ENCODE measurements at places on chromosomes 12 and 14. TPM values are rescaled to one million over a fixed set of nuclear protein-coding genes. Genes with fewer than 3 reads are reported as not detected.

DNA sequence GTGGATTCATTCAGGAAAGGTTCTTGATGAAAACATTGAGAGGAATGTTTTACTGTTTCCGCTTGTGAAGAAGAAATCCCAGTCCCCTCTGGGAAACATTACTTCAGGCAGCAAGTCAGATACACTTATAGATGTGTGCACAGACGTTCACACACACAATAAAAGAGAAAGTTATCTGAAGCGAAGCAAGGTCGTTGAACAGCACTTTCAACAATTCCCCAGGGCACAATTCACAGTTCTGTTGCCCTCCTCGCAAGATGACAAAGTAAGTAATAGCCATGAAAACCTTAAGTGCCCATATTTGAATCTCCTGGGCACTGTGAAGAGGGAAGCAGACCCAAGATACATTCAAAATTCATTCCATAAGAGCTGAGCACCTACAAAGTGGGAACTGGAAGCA lies 156.6 kb upstream of the CAND1 start:
- no peak overlapping the region for H3K4me3 ChIP-seq
- H3K36me3 ChIP-seq, result no peaks in the 10 kb centered on the region
- no peaks in the 10 kb centered on the region for H3K27me3 ChIP-seq
- H3K27ac ChIP-seq, result no peak overlapping the region

DNA sequence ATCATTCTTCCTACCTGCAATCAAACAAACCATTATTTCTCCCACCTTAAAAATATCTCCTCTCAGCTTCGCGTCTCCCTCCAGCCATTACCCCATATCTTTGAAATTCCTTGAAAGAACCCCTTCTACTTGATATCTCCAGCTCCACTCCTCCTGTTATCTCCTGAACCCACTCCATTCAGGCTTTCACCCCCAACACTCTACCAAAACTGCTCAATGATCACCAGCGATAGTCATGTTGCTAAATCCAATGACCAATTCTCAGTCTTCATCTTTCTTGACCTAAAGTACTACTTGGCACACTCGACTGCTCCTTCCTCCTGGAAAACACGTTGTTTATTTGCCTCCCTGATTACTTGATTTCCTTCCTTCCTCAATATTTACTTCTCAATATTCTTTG lies 70.1 kb downstream of the DUSP16 start:
- H3K4me1 ChIP-seq, result no peaks in the 10 kb centered on the region
- H3K27me3 ChIP-seq, result no peaks in the 10 kb centered on the region
- H3K4me3 ChIP-seq, result no peak overlapping the region

GRCh38 chr12:106101803-106102202 lies 37.0 kb downstream of the NUAK1 start:
- peaks cover 8% of the 10 kb centered on the region for H3K4me1 ChIP-seq
- no peaks in the 10 kb centered on the region for H3K27me3 ChIP-seq
- DNase-seq, result no peak
- H3K27ac ChIP-seq, result no peak overlapping the region
- no peaks in the 10 kb centered on the region for H3K36me3 ChIP-seq

DNA sequence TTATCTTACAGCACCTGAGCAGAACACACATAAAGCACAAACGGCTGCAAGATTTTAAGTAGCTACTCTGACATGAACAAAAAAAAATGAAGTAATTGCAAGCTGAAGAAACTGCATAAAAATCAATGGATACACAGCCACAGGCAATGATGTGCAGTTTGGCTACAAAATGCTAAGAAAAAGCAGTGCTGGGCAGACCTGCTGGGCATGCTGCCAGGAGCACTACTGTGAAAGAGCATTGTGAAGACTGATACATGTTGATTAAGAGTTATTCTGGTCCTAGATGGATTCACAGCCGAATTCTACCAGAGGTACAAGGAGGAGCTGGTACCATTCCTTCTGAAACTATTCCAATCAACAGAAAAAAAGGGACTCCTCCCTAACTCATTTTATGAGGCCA lies 20.1 kb upstream of the RTN1 start:
- H3K4me1 ChIP-seq, result no peaks in the 10 kb centered on the region
- H3K4me3 ChIP-seq, result no peak overlapping the region
- H3K27me3 ChIP-seq, result no peaks in the 10 kb centered on the region
- no peak overlapping the region for H3K27ac ChIP-seq
- no peaks in the 10 kb centered on the region for H3K36me3 ChIP-seq

DNA sequence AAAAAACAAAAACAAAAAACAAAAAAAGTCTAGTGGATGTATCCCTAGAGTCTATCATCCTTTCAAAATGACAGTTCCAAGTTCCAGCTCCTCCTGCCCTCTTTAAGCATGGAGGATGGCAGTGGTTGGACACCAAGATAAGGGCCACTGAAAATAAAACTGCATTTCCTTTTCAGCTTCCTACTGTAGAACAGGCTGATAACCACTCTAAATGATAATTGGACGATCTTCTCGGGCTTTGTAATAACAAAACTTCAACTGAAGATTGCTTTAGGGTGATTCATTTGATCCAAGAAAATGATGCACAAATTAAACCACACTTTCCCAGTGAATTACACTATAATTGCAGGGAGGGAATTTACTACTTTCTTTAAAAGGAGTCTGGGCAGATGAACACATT lies 42.2 kb upstream of the CRACR2A start:
- H3K4me1 ChIP-seq, result no peaks in the 10 kb centered on the region
- H3K4me3 ChIP-seq, result no peak overlapping the region
- H3K36me3 ChIP-seq, result no peaks in the 10 kb centered on the region
- no peak overlapping the region for H3K27ac ChIP-seq

DNA sequence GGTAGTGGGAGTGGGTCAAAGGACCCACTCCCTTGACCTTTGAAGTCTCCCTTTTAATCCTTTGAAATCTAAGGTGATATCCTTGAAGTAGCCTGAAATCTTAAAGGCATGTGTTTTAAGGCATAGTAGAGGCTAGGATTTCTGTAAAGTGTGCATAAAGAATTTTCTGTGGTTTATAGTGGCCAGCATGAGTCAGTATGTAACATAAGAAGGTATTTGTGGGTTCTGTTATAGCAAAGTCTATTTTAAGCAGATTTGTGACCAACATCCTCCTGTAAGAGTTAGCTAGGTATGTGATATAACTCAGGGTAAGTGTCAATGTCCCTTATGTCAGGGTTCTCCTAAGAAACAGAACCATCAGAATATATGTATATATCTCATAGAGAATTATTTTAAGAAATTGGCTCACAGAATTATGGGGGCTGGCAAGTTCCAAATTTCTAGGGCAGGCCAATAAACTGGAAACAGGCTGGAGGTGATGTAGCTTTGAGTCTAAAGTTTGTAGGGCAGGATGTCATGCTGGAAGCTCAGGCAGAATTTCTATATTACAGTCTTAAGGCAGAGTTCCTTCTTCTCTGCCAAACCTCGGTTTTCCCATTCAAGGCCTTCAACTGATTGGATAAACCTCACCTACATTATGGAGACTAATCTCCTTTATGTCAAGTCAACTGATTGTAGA lies 18.7 kb upstream of the EPYC start:
- H3K27me3 ChIP-seq, result no peaks in the 10 kb centered on the region
- no peak for DNase-seq
- no peak overlapping the region for H3K4me3 ChIP-seq
- H3K36me3 ChIP-seq, result no peaks in the 10 kb centered on the region
- H3K27ac ChIP-seq, result no peak overlapping the region
- H3K4me1 ChIP-seq, result no peaks in the 10 kb centered on the region

DPF3 gene
- total RNA-seq, result 1.6 TPM

- H3K4me3 ChIP-seq, result no peak overlapping the region
- peaks cover 21% of the 10 kb centered on the region for H3K4me1 ChIP-seq
- no peak for DNase-seq
- H3K36me3 ChIP-seq, result no peaks in the 10 kb centered on the region
- H3K27ac ChIP-seq, result no peak overlapping the region
- H3K27me3 ChIP-seq, result no peaks in the 10 kb centered on the region
Observed at GRCh38 chr12:94258593-94258992, 110.2 kb downstream of the PLXNC1 start.

DNA sequence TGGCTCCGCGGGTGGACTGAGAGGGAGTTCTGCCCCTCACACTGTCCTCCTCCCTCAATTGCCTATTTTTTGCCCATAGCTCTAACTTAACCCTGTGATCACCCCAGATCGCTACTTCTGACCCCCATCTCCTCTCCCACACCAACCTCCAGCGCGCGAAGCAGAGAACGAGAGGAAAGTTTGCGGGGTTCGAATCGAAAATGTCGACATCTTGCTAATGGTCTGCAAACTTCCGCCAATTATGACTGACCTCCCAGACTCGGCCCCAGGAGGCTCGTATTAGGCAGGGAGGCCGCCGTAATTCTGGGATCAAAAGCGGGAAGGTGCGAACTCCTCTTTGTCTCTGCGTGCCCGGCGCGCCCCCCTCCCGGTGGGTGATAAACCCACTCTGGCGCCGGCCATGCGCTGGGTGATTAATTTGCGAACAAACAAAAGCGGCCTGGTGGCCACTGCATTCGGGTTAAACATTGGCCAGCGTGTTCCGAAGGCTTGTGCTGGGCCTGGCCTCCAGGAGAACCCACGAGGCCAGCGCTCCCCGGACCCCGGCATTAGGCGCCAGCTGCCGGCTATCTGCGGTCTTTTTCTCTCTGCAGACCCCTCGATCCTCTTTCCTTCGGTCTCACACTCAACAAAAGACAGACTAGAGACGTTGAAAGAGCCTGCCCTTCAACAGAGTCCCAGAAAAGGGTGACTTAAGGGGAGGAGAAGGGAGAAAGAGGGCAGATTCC lies 3.0 kb upstream of the TBX3 start:
- no peak overlapping the region for H3K4me3 ChIP-seq
- H3K27me3 ChIP-seq, result peaks cover 57% of the 10 kb centered on the region
- no peak for DNase-seq
- H3K36me3 ChIP-seq, result no peaks in the 10 kb centered on the region

- no peaks in the 10 kb centered on the region for H3K36me3 ChIP-seq
- H3K27me3 ChIP-seq, result no peaks in the 10 kb centered on the region
- no peaks in the 10 kb centered on the region for H3K4me1 ChIP-seq
Observed at GRCh38 chr12:94792693-94793092, 142.3 kb upstream of the TMCC3 start.

BIN2 gene
- 2.3 TPM for total RNA-seq

DNA sequence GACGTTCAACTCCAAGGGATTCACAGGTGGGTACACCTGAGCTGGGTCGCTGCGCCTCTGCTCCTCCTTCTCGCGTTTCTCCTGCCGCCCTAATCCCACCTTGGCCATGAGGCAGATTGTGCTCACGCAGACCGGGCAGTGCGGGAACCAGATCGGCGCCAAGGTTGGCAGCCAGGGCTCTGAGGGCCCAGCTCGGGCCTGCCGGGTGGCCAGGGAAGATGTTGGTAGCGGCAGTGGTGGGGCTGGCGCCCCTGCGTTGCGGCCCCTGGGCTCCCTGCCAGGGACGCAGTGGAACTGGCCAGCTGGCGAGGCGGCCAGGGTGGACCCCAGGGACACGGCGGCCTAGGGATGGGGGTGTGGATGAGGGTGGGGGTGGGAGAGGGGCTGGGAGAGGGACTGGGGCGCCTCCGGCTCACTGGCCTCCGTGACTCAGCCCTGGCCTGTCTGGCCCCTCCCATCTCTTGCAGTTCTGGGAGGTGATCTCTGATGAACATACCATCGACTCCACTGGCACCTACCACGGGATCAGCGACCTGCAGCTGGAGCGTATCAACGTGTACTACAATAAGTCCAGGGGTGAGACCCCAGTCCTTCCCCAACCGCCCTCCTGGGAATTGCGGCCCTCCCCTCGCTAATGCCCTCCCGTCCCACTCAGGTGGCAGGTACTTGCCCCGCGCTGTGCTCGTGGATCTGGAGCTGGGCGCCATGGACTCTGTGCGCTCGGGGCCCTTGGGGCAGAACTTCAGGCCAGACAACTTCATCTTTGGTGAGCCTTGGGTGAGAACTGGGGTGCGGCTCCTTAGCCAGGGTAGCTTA lies 114.9 kb upstream of the ALG10B start:
- H3K27me3 ChIP-seq, result no peaks in the 10 kb centered on the region
- no peaks in the 10 kb centered on the region for H3K4me1 ChIP-seq
- no peak overlapping the region for H3K27ac ChIP-seq
- no peaks in the 10 kb centered on the region for H3K36me3 ChIP-seq
- H3K4me3 ChIP-seq, result no peak overlapping the region
- no peak for DNase-seq

DNA sequence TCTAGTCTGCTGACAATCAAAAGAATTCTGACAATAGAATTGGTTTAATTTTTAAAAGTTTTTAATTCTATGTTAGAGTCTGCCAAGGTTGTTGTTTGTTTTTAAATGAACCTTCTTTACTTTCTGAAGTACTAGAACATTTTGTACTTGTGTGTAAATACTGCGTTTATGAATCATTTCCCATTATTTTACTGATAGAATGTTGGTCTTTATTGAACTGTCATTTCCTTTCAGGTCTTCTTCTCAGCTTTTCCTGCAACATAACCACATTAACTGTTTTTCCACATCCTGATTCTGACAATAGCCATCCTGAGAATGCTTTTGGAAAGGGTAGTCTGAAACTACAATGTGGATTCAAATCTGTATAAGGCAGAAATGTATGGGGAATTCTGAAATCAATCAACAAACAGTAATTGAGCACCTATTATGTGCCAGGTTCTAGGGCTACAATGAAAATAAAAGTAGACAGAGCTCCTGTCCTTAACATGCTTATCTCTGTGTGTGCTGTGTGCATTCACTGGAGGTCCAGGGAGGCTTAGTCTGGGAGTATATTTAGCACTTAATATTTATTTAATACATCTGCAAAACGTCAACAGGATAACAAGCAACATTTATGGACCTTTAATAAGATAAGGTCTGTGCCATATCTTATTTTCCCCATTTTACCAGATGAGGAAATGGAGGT lies 73.1 kb upstream of the SLC38A2 start:
- no peak overlapping the region for H3K27ac ChIP-seq
- DNase-seq, result no peak
- H3K4me3 ChIP-seq, result no peak overlapping the region

OTX2 gene
- not detected for total RNA-seq
